ENCODE measurements at places on chromosomes 7 and 10.
A peak's percentile ranks its signal among the peaks of the same experiment; 100 is the strongest.

DNA sequence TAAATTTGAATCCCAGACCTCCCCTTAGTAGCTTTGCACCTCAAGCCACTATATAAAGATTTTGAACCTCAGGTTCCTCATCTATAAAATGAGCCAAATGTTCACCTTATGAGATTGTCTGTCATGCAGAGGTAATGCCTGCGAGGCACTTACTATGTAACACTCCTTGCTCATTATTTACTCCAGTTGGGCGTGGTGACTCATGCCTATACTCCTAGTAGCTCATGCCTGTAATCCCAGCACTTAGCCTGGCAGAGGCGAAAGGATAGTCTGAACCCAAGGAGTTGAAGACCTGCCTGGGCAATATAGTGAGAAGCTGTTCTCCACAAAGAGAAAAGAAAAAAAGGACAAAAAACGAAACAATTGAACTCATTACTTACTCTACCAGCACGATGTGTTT is 82.2 kb downstream of the MDFIC start:
- DNase-seq, result no peak

GRCh38 chr10:86693721-86694369 is 25.5 kb downstream of the LDB3 start:
- peak; percentile 45 for DNase-seq

DNA sequence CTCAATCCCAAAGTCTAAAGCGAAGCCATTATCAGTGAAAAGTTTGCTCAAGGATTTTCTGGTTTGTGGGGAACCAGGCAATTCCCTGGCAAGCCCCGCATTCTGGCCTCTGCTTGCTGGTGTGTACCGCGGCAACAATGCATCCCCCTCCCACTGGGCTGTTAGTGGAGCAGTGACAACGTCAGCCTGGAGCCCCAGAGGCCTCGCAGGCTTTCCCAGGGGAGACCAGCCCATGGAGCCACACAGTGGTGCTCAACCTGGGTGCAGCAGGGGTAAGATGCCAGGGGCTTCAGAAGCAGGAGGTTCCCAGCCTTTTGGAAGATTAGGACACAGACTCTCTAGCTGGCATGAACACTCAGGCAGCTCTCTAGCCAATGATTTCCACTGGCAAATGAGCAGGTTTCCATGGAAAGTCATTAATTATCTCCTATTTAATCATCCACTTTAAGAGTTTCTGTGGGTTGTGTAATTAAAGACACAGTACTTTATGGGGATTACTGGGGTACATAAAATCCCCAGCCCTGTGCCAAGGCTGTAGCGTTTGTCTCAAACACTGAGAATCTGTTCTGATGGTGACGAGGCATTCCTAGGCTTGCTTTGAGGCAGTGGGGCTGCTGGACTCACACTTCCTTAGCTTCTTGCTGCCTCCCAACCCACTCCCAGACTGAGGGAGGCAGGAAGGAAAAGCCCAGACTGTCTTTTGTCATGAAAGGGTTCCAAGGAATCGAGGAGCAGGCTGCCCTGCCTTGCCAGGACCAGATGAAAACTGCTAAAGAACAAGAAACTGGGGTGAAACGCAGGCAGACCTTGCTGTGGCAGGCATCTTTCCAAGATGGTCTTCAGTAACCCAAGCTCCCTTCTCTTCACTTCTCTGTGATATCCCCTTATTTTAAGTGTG is 411.9 kb upstream of the SHH start:
- no peak for DNase-seq

DNA sequence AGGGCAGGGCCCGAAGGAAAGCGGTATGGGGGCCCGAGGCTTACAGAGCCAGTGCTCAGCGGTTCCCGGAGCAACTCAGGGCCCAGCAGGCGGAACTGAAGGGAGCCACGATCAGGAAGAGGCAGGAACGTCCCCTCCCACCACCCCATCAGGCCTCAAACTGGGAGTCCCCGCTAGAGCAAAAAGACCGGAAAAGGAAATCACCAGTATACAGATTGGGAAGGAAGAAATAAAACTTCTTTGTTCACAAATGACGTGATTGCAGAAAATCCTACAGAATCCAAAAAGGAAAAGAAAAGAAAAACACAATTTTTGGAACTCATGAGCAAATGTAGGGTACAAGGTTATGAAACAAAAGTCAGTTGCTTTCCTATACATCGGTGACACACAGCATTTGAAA is 21.6 kb upstream of the ZFAND2A start:
- DNase-seq, result no peak

DNA sequence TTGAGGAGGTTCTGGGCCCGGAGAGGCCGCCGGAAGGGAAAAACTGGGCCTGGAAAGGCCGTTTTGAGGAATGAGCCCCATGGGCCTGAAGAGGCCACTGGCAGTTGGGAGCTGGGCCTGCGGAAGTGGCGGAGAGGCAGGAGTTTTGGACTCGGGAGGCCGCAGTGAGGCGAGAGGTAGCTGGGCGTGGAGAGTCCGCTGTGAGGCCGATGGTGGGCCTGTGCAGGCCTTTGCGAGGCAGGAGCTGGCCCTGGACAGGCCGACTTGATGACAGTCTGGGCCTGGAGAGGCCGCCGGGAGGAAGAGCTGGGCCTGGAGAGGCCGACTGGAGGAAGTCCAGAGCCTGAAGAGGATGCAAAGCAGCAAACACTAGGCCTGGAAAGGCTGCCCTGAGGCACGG is 259.0 kb upstream of the NUPR2 start:
- no peak for DNase-seq

- DNase-seq, result no peak
Measured at GRCh38 chr10:131844529-131845084, 56.2 kb upstream of the PPP2R2D start.

DNA sequence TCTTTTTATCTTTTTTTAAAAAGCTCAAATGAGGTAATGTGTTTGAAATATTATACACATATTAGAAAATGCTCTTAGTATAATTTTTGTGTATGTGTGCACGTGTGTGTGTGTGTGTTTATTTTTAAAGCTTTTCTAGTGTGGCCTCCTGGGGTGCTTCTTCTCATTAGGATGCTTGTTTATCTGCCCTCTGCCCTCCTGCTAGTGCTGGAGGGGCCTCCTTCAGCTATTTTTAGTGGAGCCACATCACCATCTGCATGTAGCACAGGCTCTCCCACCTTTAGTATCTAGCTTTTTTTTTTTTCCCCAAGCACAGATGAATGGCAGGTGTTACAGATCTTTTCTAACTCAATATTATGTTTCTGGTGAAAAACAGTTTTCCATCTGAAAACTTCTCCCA is 155.7 kb upstream of the TMEM229A start:
- DNase-seq, result no peak

- DNase-seq, result no peak
Measured at GRCh38 chr7:71652510-71652909, 520.6 kb downstream of the GALNT17 start.

- no peak for DNase-seq
Measured at GRCh38 chr7:20598459-20599309, 16.8 kb upstream of the ABCB5 start.

DNA sequence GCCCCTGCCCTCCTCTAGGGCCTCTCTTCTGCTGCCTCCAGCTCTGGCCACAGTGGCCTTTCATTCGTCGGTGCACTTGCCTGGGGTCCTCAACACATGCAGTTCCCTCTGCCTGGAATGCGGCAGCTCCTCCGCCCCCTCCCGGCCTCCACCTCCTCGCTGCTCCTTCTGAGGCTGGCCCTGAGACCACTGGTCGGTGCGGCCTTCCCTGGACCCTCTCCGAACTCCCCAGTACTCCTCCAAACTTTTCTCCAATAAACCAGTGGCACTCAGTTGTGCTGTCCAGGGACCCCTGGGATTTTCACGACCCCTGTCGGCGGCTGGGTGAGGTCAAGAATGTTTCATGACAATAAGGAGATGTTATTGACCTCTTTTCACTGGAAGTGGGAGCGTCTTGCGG is 53.5 kb downstream of the BMS1 start:
- DNase-seq, result no peak

- DNase-seq, result no peak
Measured at GRCh38 chr10:124978376-124978725, 36.4 kb downstream of the ZRANB1 start.

DNA sequence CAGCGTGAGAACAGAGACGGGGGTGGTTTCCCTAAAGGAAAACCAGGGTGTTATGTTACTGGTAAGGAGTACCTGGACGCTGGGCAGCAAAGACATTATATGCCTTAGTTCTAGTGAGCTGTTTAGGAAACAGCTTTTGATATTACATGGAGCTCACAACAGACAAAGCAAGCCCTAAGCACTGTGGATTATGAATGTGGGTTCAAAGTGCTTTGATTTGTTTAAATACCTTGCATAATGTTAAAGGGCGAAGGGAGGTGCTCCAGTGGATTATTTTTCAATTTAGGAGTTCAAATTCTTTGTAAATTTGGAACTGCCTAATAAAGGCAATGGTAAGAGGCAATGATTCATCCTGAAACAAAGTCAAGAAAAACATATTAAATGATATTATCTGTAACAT is 13.8 kb downstream of the WNT16 start:
- DNase-seq, result no peak

All from stimulated activated CD4-positive, alpha-beta T cell treated with anti-CD3 and anti-CD28 coated beads, Interleukin-2, amount 100 ng/mL, for 24 hours (primary cell).